ENCODE measurements at places on chromosomes 5 and 9.

GRCh38 chr5:76610196-76610595 lies 13.0 kb downstream of the F2RL2 start:
- no peak for DNase-seq

GRCh38 chr5:41510176-41510831 lies at the start of gene PLCXD3:
TSS of gene PLCXD3 (minus strand) at chr5:41510601. CDS start at chr5:41510526, 75 bp downstream.
- no peak for DNase-seq

- no peak for DNase-seq
Measured at GRCh38 chr5:113179156-113179555, 202.6 kb downstream of the DCP2 start.

- no peak for DNase-seq
Measured at GRCh38 chr9:117744856-117745389, 40.7 kb downstream of the TLR4 start.

DNA sequence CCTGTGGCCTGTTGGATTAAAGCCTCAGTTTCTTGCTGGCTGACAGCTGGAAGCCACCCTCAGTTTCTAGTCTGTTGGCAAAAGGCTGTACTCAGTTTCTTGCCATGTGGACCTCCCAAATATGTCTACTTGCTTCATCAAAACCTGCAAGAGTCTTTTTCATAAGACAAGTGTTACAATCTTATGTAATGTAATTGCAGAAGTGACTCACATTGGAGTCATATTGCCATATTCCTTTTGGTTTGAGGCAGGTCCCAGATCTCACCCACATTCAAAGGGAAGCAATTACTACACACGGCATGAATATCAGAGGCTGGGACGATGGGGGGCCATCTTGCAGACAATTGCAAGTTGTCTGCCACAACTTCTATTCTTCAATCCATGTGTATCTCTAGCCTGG lies 286.7 kb upstream of the IL12B start:
- DNase-seq: no peak

DNA sequence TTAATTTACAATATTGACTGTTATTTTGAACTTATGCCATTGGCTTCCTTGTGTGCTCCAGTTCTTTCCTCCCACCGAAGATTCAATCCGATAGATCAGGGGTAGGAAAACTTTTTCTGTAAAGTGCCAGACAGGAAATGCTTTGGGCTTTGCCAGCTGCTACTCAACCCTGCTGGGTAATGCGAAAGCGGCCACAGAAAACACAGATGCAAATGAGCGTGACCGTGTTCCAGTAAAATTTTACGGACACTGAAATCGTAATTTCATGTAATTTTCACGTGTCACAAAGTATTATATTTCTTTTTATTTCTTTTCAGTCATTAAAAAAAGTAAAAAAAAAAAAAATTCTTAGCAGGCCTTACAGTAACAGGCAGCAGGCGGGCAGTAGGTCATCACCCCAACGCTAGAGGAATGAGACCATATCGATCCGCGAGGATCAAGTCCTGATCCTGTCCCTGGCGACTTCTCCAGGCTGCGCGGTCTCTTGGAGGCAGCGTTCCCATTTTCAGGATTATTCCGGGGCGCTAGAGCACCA lies 599 bp downstream of the NMRK1 start:
- peak; percentile 54 for DNase-seq

GRCh38 chr5:151737431-151737830 lies 21.0 kb downstream of the ATOX1 start:
- DNase-seq: no peak

- DNase-seq: no peak
Measured at GRCh38 chr9:86093788-86094555, 5.4 kb downstream of the GOLM1 start.

DNA sequence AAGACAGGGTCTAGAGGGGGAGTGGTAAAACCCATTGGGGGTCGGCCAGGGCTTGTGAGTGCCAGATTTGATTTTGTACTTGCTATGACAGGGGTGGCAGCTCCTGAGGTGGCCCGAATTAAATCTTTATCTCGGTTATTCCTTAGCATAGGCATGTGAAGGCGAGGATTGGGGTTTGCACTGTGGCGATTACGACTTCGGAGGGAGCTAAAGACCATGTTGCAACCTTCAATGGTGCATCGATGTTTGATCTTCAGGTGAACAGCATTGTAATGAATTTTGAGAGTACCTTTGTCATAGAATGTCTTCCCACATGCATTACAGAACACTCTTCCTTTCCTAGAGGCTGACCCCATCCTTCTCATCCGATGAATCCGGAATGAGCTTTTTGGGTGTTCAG lies 433.9 kb downstream of the BNC2 start:
- DNase-seq: no peak
